ENCODE measurements at places on chromosomes 3 and 15. TPM values are rescaled to one million over a fixed set of nuclear protein-coding genes. Genes with fewer than 3 reads are reported as not detected.

DNA sequence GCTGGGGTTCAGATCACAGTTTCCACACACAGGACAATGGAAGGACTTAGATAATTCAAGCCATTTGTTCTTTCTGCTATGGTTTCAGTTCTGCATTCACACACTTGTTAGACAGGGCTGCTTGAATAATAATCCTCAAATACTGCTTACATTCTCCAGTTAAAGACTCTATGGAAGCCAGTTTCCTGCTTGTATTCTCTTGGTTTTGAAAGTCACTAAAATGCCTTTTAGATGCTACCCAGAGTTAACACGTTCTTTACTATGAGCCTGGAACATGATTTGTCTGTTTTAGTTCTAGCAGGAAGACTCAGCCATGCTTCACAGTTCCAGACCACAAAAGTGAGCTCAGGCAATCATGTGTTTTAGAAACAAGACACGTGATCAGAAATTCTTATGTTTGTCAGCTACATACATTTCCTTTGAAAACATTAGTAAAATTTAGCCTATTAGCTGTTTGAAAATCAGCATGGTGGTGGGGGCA lies 152.4 kb downstream of the LEKR1 start:
- DNase-seq = peak; percentile 4

DNA sequence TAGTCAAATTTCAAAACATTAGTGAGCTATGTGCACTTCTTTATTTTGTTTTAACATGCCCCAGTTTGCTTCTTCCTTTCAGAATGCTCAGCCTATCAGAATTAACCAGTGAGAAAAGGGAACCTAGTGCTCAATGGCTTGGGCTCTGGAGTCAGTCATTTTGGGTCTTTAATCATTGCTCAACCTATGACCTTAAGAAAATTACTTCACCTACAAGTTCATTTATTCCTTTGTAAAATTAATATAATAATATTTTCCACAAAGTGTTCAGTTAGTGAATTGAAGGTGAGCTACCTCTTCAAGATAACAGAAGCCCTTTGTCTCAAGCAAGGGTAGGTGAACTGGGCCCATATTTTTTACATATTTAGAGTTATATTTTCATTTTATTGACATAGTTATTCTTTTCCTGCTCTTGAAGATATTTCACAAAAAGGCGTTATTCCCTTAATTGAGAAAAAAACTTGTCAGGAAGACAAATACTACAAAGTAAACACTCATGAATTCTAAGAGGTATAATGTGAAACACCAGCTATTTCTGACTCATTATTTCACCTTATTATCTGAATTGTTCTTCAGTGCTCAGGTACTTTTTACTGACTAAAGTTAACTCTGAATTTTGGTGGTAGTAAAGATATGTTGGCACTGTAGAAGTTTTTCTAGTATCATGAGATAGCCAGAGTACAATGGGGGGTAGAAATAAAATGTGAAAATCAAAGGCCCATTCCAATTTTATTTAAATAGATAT lies 415.5 kb downstream of the NAALADL2 start:
- no peak for DNase-seq

DNA sequence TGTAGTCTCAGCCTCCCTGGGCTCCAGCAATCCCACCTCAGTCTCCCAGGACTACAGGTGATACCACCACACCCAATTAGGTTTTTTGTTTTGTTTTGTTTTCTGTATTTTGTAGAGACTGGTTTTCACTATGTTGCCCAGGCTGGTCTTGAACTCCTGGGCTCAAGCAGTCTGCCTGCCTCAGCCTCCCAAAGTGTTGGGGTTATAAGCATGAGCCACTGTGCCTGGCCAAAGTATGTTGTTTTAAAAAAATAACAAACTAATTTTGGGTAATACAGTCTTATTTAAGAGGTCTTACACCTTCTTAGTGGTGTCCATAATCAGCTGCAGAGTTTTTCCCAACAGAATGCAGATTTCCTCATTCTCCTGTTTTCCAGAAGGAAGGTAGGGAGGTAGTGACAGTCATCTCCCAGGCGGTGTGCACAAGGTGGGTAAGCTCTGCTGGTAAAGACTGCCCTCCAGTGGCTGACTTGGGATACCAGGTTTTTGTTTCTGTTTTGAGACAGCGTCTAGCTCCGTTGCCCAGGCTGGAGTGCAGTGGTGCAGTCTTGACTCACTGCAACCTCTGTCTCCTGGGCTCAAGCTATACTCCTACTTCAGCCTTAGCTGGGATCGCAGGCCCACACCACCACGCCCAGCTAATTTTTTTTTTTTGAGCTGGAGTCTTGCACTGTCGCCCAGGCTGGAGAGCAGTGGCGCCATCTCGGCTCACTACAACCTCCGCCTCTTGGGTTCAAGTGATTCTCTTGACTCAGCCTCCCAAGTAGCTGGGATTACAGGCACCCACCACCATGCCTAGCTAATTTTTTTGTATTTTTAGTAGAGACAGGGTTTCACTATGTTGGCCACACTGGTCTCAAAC lies 58.4 kb downstream of the MAP6D1 start:
- peak; percentile 87 for DNase-seq

Gene SKOR1
- not detected for total RNA-seq

Gene GOLGA8G
- total RNA-seq = not detected

DNA sequence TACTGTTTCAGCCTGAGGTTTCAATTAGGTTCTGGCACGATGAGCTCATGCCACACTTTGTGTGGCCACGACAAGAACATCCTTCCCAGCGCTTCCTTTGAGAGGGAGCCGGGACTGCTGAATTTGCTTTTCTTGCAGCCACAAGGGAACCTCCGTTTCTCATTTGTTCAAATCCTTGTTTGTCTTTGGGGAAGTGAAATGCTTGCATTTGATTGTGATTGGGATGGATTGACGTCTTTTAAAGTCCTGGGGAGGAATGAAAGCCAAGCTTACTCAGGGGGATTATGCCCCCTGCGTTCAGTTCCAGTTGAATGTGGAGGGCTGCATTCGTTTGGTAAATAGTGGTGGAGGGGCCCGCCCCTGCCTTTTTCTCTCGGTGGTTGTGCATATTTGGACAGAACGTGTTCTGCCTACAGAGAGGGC lies 277.6 kb downstream of the THSD4 start:
- no peak for DNase-seq

Gene CD276
- 27.2 TPM for total RNA-seq

Gene GASK1A
- 0.11 TPM for total RNA-seq

DNA sequence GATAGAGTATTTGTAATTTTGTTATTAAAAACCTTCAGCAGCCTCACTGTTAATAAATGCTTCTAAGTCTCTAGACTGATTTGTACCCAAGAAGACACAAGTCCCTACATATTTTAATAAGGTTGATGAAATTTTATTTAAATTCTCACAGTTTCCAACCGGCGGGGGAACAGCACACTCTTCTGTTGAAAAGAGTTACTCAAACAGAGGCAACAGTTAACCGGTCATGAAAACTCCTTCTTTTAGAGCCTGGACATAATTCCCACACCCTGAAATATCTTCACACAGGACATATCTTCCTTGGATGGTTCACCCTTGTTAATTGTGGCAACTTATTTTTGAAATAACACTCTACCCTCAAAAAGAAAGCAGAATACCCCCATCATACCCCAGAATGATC lies 278.8 kb downstream of the FOXP1 start:
- DNase-seq = peak; percentile 23

All from SK-MEL-5 (cell line).